ENCODE measurements at places on chromosomes 13 and 19.
A peak's percentile ranks its signal among the peaks of the same experiment; 100 is the strongest.

- DNase-seq = no peak
Measured at GRCh38 chr13:41970022-41970421, 9.1 kb upstream of the VWA8 start.

GRCh38 chr13:23703246-23703860, 133.1 kb downstream of the TNFRSF19 start:
- DNase-seq = no peak

- no peak for DNase-seq
Measured at GRCh38 chr13:111536075-111536642, 215.7 kb downstream of the TEX29 start.

- DNase-seq = no peak
Measured at GRCh38 chr13:32107474-32107873, 75.9 kb downstream of the FRY start.

GRCh38 chr13:100063333-100063732, 25.6 kb upstream of the PCCA start:
- DNase-seq = no peak

DNA sequence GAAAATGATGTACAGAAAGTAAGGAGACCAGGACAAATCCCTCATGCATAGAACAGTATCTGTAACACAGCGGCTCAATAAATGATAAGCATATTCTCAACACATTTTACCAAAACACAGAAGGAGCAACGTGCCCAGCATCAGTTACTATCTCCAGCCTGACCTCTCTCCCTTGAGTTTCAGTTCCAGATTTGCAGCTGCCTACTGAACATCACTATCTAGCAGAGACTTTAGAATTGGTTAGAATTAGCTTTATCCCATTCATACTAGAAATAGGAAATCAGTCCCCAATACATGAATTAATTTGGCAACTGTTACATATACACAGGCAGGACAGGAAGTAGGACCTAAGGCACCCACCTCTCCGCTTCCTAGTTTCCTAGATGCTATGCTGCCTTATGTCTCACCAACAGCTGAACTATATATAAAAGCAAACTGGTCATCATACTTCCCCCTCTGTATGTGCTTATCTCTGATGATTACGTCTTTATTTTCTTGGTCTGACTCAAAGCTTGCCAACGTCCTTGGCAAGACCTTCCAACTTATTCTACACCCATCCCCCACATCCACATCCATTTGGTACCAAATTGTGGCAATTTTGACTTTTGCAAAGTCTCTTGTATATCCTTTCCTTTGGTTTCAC, 61.1 kb downstream of the SACS start:
- no peak for DNase-seq

- peak; percentile 82 for DNase-seq
Measured at GRCh38 chr19:51338563-51339312, 3.2 kb downstream of the VSIG10L start.

- no peak for DNase-seq
Measured at GRCh38 chr13:98543378-98544103, 33.4 kb downstream of the STK24 start.

Measured in CD4-positive, alpha-beta T cell treated with Interleukin-15 for 1 hour (primary cell).